H4 (cell line): ENCODE measurements at places on chromosomes 2 and 18.

GRCh38 chr2:137802038-137802437 is 162.2 kb upstream of the HNMT start:
- no peak for DNase-seq

GRCh38 chr18:7273301-7273921 is 42.5 kb downstream of the LRRC30 start:
- peak; percentile 61 for DNase-seq

DNA sequence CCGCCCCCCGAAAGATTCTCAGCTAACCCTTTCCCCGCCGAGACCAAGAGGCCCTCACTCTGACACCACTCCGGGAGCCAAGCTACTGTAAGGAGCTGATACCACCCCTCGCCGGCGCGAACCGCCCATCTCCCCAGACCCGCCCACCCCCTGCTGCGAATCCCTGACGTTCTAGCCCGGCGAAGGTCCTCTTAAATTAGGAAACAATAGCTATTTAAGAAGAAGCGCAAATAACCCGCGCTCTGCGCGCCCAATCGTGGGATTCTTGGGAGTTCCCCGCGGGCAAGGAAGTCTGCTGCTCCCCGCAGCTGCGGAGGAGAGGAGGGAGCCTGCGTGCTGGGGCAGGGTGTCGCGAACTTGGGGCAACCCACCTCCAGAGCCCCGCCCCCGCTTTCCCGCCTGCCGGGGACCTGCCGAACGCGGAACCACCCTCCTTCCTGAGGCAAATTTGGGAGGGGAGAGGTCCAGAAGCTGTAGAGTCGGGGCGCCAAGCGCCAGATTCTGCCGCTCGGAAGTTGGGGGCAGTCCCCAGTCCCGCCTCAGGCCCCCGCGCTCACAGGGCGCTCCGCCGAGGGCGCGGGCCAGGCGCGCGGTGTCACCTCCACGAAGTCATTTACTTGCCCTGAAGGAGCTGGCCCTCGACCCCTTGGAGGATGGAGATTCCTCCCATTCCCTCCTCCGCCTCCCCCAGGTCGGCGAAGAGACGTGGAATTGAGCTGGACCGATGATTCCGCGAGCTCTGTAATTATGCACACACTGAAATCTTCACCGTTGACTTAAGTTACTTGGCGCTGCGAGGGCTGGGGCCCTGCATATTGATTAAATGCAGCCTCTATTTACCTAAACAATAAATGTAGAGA is 8.4 kb upstream of the SP9 start:
- no peak for DNase-seq

DNA sequence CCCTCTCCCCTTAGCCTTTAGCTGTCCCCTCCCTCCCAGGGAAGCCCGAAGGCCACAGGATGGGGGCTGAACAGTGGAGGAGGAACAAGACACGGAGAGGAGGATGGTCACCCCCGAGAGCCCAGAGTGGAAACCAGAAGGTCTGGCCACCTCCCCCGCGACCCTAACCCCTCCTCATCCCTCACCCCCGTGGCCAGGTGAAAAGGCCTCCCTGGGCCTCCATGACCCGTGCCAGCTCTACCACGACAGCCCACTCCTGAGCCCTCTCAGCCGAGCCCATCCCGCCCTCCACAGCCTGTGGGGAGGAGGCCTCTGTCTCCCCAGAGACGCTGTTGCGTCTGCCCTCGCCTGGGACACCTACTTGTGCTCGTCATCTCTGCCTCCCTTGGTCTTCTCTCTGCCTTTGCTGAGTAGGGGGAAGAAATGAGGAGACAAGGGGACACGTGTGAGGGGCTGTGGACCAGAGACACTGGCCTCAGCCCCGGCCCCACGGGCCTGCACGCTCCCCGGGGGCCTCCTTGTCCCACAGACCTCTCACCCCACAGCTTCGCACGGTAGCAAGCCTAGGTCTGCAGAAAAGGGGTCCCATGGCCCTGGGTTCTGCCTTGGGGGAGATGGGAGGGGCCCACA is 32.5 kb upstream of the OTOF start:
- DNase-seq = no peak

DNA sequence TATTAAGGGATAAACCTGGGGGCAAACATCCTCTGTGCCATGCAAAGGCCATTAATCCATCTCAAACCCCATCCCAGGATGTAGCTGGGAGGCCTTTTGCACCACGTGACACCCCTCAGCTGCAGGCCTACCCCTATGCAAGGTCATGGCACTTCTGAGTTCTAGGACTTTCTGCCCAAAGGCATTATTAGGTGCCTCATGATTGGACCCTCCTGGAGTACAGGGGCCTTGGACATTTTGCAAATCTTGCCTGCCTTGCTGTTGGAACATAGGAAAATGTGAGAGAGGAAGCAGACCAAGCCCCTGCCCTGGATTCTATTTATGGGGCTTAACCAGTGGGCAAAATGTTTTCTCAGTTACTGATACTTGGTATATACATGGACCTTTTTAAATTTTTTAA is 44.2 kb upstream of the NFU1 start:
- DNase-seq = no peak
